ENCODE measurements at places on chromosomes 4 and X. TPM values are rescaled to one million over a fixed set of nuclear protein-coding genes. Genes with fewer than 3 reads are reported as not detected.

HTR2C gene
- not detected for total RNA-seq

FANCB gene
- total RNA-seq: 7.6 TPM

MEPE gene
- total RNA-seq: not detected

EREG gene
- total RNA-seq: not detected

BEX5 gene
- 0.91 TPM for total RNA-seq

TRIML2 gene
- not detected for total RNA-seq

ADGRG2 gene
- total RNA-seq: not detected

S100G gene
- total RNA-seq: not detected

EXOC1 gene
- 46.7 TPM for total RNA-seq

CT47B1 gene
- total RNA-seq: not detected

KIAA1210 gene
- total RNA-seq: not detected

CXorf38 gene
- 26.4 TPM for total RNA-seq

RAI2 gene
- not detected for total RNA-seq

RGN gene
- total RNA-seq: 0.25 TPM

RNF175 gene
- total RNA-seq: not detected

PWWP3B gene
- not detected for total RNA-seq

GPR143 gene
- total RNA-seq: not detected

CT45A1 gene
- total RNA-seq: not detected

SHROOM2 gene
- not detected for total RNA-seq

ADH5 gene
- total RNA-seq: 59.2 TPM

IRS4 gene
- not detected for total RNA-seq

SLC34A2 gene
- not detected for total RNA-seq

FAM53A gene
- total RNA-seq: 1.8 TPM

SYP gene
- total RNA-seq: 1.2 TPM

BEX2 gene
- 15.9 TPM for total RNA-seq

TMSB15B gene
- total RNA-seq: 9.0 TPM

IL21 gene
- total RNA-seq: not detected

PPEF2 gene
- total RNA-seq: 0.24 TPM

SUPT20HL2 gene
- total RNA-seq: not detected

C4orf50 gene
- 0.02 TPM for total RNA-seq

CXCL6 gene
- total RNA-seq: not detected

FRG2 gene
- total RNA-seq: not detected

PAGE2 gene
- not detected for total RNA-seq

ADH6 gene
- not detected for total RNA-seq

REELD1 gene
- total RNA-seq: 2.6 TPM

CXCL11 gene
- total RNA-seq: not detected

RAB40AL gene
- 0.34 TPM for total RNA-seq

FABP2 gene
- not detected for total RNA-seq

TRIM75 gene
- total RNA-seq: not detected

NLRP2B gene
- not detected for total RNA-seq

MND1 gene
- total RNA-seq: not detected

CNOT6L gene
- total RNA-seq: 119 TPM

ZXDA gene
- 15.3 TPM for total RNA-seq

SLC30A9 gene
- total RNA-seq: 35.2 TPM

SCML1 gene
- total RNA-seq: 8.3 TPM

SMIM10 gene
- total RNA-seq: 0.37 TPM

MAOB gene
- not detected for total RNA-seq

DBET gene
- not detected for total RNA-seq

CD38 gene
- 10.1 TPM for total RNA-seq

ATOH1 gene
- total RNA-seq: not detected

PCDH11X gene
- total RNA-seq: not detected

RAB9B gene
- 0.75 TPM for total RNA-seq

LRCH2 gene
- total RNA-seq: not detected

MSANTD1 gene
- 5.5 TPM for total RNA-seq

ODAM gene
- total RNA-seq: not detected

TREX2 gene
- total RNA-seq: 3.3 TPM

AASDH gene
- total RNA-seq: 15.2 TPM

UCHL1 gene
- 0.47 TPM for total RNA-seq

Data from B cell (primary cell).